ENCODE measurements at places on chromosomes 6 and 20.
A peak's percentile ranks its signal among the peaks of the same experiment; 100 is the strongest.

- no peak for DNase-seq
Observed at GRCh38 chr6:1497761-1498105, 108.4 kb downstream of the FOXF2 start.

- DNase-seq, result no peak
Observed at GRCh38 chr6:21208796-21209186, 384.8 kb upstream of the SOX4 start.

- no peak for DNase-seq
Observed at GRCh38 chr20:36091561-36092397, 62.8 kb upstream of the EPB41L1 start.

DNA sequence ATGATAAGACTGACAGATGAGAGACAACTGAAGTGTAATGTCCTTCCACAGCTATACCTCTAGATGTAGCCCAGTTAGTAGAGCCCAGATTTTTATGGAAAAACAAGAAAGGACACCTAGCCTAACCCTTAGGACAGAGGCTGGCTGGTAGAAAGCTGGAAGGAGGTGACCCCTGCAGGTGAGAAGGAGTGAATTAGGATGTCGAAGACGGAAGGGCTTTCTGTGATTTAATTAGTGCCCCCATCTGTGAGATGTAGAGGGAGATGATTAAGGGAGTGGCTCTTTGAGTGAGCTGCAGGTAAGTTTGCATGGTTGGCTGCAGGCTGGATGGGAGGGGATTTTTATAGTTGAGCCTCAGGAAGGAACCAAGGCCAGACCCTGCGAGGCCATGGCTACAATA, 82.8 kb downstream of the GFRA4 start:
- DNase-seq, result no peak

GRCh38 chr6:154721460-154721859, 11.8 kb upstream of the SCAF8 start:
- no peak for DNase-seq

- no peak for DNase-seq
Observed at GRCh38 chr20:64095927-64096326, 11.4 kb downstream of the NPBWR2 start.

- DNase-seq, result peak; percentile 71
Observed at GRCh38 chr6:24581084-24581669, 64.8 kb downstream of the KIAA0319 start.

- no peak for DNase-seq
Observed at GRCh38 chr6:150256618-150257272, 112.1 kb upstream of the IYD start.

- no peak for DNase-seq
Observed at GRCh38 chr6:149111556-149112115, 205.9 kb upstream of the TAB2 start.

- DNase-seq, result no peak
Observed at GRCh38 chr6:87618531-87618930, 28.6 kb downstream of the ORC3 start.

DNA sequence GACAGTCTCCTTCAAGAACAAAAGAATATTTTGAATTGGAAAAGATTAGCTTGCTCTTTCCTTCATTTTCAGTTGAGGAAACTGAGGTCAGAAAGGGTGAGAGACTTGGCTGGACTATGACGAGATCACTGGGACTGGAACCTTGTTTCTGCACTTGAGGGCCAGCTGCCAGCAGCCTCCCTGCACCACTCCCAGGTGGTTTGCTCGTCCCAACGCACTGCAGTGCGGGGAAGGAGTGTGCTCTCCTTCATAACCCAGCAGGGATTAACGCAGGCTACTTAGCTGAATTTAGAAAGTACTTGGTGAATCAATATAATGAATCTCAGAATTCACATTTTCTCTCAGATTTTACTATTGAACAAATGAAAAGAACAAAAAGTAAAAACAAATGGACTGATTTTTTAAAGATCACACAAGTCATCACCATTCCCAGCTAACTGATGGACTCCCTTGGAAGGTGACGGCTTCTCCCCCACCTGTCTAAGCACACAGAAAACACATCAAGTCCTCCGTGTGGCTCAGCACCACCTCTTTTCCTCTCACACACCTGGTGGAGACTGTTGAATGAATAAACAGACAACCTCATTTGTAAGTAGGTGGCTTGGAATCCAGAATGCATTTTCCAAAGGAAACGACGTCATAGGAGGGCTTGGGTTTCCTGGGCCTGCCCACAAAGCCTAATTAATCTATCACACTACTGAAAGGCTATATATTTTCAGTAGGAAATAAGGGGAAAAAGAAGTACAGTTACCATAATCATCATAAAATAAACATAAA, 121.0 kb downstream of the QRSL1 start:
- no peak for DNase-seq

DNA sequence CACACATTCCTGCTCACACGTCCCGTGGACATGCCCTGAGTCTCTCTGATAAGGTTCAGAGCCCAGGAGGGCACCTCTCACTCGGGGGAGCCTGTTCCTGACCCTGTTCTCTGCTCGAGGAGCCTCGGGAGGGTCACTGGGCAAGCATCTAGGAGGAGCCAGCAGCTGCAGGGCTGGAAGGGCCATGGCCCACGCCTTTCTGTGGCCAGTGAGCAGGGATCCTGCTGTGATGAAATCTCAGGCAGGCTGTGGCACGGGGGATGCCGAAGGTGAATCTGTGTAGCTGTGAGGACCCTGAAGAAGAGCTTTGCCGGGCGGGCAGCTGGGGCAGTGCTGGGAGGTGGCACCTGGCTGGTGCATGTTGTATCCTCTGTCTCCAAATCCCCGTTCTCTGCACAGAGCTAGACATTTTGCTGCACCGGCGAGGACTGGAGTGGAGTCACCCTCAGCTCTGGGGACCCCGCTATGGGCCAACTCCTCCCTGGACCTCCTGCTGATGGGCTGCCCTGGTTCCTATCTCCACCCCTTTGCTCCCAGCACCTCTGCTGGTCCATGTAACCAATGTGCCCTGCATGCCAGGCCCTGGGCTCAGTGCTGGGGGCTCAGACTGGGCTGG, 7.1 kb upstream of the NPBWR2 start:
- peak; percentile 6 for DNase-seq

GRCh38 chr6:113847447-113847846, 9.7 kb upstream of the MARCKS start:
- DNase-seq, result no peak

- DNase-seq, result no peak
Observed at GRCh38 chr6:35296931-35297600, 552 bp upstream of the DEF6 start.

DNA sequence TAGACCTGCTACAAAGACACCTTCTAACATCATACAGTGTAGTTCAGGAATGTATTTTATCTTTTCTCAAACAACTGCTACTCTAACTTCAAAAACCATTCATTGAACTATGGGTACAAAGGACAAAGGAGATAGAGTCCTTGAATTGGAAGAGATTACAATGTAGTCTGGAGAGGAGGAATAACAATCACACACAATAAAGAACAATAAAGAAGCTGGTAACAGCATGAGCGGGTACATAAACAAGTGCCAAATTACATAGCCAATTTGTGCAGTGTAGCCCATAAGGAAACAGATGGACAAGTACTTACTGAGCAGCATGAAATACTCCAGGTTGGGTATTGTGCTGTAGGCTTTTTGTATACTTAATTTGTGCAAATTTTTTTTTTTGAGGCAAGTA, 44.3 kb downstream of the OSTM1 start:
- DNase-seq, result no peak

GRCh38 chr20:20370094-20370575, 2.2 kb downstream of the INSM1 start:
- no peak for DNase-seq

- DNase-seq, result no peak
Observed at GRCh38 chr6:142537612-142538478, 236.0 kb downstream of the ADGRG6 start.

DNA sequence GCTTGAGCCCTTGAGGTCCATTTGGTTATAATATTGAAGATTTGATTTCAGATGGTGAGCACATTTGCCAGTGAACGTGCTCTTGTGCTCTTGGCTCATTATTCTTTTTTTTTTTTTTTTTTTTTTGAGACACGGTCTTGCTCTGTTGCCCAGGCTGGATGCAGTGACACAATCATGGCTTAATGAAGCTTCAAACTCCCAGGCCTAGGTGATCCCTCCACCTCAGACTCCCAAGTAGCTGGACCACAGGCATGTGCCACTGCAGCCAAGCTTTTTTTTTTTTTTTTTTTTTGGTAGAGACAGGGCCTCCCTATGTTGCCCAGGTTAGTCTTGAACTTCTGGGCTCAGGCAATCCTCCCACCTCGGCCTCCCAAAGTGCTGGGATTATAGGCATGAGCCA, 176.2 kb downstream of the KLHL32 start:
- no peak for DNase-seq

GRCh38 chr6:56475736-56476457, 166.8 kb downstream of the DST start:
- no peak for DNase-seq

GRCh38 chr20:58233881-58234528, 5.6 kb upstream of the ANKRD60 start:
- peak; percentile 42 for DNase-seq

GRCh38 chr6:44920952-44921491, 407.1 kb upstream of the RUNX2 start:
- no peak for DNase-seq

DNA sequence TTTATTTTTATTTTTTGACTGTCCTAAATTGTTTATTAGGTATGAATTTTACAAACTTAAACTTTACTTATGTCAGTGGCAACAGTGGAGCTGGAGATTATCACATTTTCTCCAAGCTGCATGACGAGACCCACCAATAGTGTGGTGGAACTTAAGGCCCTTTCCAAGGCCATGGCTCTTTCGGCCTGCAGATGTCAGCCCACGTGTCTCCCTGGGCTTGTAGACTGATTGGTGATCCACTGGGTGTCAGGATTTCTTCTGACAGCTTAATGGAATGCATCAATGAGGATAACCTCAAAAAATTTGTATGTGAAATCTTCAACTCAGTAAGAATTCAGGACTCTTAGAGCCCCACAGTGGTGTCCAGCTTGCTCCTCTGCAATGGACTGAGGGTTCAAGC, 32.3 kb upstream of the OVOL2 start:
- no peak for DNase-seq

GRCh38 chr6:133674661-133675060, 214.3 kb upstream of the TCF21 start:
- DNase-seq, result no peak
